SK-N-SH (cell line): ENCODE measurements at places on chromosomes 2 and 18. TPM values are rescaled to one million over a fixed set of nuclear protein-coding genes. Genes with fewer than 3 reads are reported as not detected.

ANO7 gene
- polyA plus RNA-seq: 0.68 and 0.81 TPM in 2 replicates

SLC9A4 gene
- polyA plus RNA-seq: 0.07 and 0.11 TPM in 2 replicates

FN1 gene
- polyA plus RNA-seq: 1,637 and 1,671 TPM in 2 replicates

GRCh38 chr18:74204526-74205152 is 56.3 kb downstream of the TIMM21 start:
- no peaks in the 10 kb centered on the region for H3K4me1 ChIP-seq
- no peaks in the 10 kb centered on the region for H3K36me3 ChIP-seq
- no peak overlapping the region for H3K4me3 ChIP-seq
- no peak for DNase-seq
- no peak overlapping the region for H3K27ac ChIP-seq

GRCh38 chr2:231063347-231063746 is 6.7 kb downstream of the PSMD1 start:
- H3K36me3 ChIP-seq: peaks cover 55% of the 10 kb centered on the region
- no peaks in the 10 kb centered on the region for H3K27me3 ChIP-seq
- H3K27ac ChIP-seq: no peak overlapping the region

- H3K27ac ChIP-seq: no peak overlapping the region
- no peaks in the 10 kb centered on the region for H3K36me3 ChIP-seq
These were observed 91.1 kb upstream of the CDH2 start for GRCh38 chr18:28267878-28268625.

- H3K27me3 ChIP-seq: no peaks in the 10 kb centered on the region
- H3K4me1 ChIP-seq: 0 out of 2 replicates have a peak, but pooled peaks cover 6% of the 10 kb centered on the region
- H3K4me3 ChIP-seq: no peak overlapping the region
- H3K36me3 ChIP-seq: no peaks in the 10 kb centered on the region
These were observed 7.5 kb downstream of the SH3RF3 start for GRCh38 chr2:109136542-109136941.

DNA sequence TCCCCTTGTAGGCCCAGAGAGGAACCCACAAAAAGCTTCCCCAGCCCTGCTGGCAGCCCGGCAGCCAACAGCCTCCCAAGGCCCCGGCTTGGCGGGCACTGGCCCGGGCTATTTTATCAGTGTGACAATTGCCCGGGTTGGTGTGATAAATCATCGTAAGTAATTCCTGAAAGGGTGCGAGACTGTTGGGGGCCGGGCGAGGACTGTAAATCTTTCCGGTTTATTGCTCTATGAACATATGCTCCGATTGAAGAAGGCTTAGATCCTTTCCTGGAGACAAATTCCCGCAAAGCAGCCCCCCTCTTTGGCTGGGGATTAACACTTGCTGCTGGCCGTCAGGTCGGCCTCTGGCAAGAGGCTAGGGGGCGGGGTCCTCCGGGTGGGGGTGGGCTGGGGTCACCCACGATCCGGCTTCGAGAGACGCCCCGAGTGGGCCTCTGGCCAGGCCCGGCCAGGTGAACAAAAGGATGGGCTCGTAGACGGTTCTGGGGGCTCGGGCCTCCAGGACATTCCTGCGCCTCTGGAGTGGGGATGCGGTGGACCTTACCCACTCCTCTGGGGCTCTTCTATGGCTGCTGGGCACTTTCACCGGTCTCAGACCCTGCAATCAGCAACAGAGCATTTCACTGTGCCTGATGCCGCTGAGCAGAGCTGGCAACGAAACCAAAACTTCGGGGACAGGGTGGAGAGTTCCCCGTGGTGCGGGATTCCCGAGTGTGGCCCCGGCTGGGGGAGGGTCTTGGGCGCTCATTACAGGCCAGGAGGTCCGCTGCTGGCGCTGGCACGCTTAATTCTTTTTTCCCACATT is 2.0 kb downstream of the HOXD3 start:
- H3K27ac ChIP-seq: no peak overlapping the region
- H3K4me3 ChIP-seq: no peak overlapping the region
- no peaks in the 10 kb centered on the region for H3K36me3 ChIP-seq

GRCh38 chr2:24955232-24955631 is 16.5 kb downstream of the DNAJC27 start:
- no peaks in the 10 kb centered on the region for H3K4me1 ChIP-seq
- H3K4me3 ChIP-seq: no peak overlapping the region
- H3K27me3 ChIP-seq: no peaks in the 10 kb centered on the region
- no peak overlapping the region for H3K27ac ChIP-seq
- DNase-seq: no peak

- H3K4me1 ChIP-seq: no peaks in the 10 kb centered on the region
- no peak overlapping the region for H3K27ac ChIP-seq
- H3K27me3 ChIP-seq: no peaks in the 10 kb centered on the region
- peaks cover 11% of the 10 kb centered on the region for H3K36me3 ChIP-seq
- DNase-seq: no peak
- no peak overlapping the region for H3K4me3 ChIP-seq
These were observed 12.9 kb upstream of the GAL3ST2 start for GRCh38 chr2:241763551-241764274.
